ENCODE measurements at places on chromosomes 13 and 19.

- no peak for DNase-seq
These were observed 2.2 kb downstream of the ABCC4 start for GRCh38 chr13:95298971-95299621.

DNA sequence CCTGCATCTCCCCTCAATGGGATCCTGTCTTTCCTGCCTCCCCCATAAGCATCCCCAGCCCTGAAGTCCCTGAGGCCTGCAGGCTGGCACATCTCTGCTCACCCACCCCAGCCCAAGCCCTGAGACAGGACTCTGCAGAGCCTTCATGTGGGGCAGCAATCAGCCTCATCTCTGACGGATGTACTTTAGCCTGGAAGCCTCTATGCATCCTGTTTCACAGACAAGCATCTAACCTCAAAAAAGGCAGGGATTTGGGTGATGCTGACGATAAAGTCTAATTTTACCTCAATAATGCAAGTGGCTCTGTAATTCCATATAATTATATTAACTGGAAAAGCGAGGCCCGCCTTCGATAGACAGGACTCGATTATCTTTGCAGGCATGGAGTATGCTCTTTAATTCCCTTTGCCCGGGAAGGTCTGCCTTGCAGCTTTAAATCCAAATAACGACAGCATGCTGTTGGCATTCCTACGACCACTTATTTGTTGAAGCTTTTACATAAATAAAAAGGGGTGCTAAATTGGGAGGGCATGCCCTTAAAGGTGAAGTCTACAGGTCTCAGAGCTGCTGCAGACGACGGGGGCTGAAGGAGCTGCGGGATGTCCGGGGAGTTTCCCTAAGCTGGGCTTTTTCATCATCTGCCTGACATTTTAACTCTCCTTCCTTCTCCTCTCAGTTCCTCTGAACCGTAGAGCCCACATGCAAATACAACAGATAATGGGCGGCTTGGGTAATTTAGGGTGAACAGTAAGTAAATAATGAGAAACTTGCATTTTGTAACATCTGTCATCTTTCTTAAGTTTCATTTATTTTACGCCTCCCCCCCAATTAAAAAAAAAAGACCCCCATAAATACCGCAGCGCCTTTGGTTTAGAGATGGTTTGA is 211.5 kb downstream of the URI1 start:
- DNase-seq = no peak

DNA sequence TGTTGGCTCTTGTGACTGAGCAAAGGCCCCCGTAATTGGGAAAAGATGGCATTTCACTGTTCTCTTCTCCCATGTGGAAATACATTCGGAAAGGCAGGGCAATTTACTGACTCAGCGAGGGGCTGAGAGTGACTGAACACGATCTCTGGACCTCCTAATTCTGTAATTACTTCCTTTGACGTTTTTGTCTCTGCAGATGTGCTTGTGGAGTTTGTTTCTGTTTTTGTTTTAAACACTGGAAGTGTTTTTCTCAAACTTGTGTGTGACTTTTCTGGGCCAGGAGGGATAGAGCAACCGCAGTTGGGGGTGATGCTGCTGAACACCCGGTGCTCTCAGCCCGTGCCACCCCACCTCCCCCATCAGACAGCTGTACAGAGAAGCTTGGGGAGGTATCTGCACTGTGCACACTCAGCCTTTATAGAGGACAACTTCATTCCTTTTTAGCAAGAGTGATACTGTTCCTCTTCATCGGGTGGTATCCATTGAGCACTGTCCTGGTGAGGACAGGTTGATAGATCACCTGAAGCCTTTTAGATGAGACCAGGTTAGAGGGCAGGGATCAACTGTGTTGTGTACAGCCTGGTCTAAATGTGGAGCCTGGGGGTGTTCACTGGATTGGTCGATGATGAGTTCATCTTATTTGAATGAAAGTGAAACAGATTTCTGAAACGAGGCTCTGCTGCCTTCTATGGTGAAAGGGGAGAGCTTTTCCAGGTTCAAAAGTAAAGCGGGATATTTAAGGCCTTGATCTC is 117.4 kb downstream of the ESD start:
- no peak for DNase-seq

GRCh38 chr19:57057036-57057686 is 62.6 kb upstream of the USP29 start:
- DNase-seq = no peak

DNA sequence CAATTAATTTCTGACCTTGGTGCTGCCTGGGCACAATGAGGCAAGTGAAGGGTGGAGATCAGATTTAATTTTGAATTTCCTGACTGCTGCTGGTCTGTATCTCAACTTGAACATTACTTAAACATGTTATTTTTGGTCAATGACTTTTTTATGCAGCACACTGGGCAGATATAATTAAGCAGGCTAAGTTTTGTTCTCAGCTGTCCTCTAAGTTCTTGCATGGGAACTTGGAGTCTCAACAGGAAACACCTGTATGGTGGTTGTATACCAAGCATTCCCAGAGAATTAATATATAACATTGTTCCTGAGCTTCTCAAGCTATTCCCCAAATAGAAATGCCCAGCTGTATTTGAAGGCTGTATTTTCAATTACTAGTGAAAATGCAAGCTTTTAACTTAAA is 113.5 kb upstream of the EDNRB start:
- no peak for DNase-seq

DNA sequence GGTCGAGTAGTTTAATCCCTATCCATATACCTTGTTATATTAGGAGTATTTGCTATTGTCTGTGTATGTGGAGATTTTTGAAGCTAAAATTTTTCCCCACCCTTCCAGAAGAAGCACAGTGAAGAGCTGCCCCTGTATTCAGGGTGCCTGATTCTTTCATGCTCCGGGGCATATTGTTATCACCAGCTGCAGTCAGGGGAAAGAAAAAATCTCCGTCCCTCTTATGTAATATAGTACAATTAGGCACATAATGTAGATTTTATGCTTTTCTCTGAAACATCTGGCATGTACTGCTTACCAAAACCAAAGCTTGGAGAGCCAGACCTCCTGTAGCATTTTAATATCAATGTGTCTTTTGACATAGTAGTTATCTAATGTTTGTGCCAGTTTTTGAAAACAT is 214.9 kb upstream of the EDNRB start:
- DNase-seq = no peak

DNA sequence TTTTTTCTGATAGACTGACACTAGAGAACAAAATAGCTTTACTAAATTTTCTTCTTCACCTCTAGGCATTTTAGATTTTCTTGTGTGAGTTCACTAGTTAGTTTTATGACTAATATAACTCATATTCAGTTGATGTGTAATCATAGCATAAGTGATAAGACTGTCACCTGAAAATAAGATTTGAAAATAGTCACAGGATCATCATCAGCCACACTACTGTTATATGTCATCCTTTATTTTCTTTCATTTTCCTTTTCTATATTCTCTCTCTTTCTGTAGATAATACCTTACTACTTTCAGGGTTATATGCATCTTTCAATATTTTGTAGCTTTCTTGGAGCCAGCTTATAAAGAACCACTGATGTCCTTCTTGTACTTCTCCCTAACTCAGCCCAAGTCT is 292.6 kb downstream of the TDRD3 start:
- no peak for DNase-seq

GRCh38 chr19:5450482-5451126 is 4.6 kb upstream of the ZNRF4 start:
- no peak for DNase-seq

GRCh38 chr19:28492201-28492600 is 720.8 kb downstream of the UQCRFS1 start:
- DNase-seq = no peak

- DNase-seq = no peak
These were observed 306.8 kb downstream of the RFC3 start for GRCh38 chr13:34124666-34125306.

DNA sequence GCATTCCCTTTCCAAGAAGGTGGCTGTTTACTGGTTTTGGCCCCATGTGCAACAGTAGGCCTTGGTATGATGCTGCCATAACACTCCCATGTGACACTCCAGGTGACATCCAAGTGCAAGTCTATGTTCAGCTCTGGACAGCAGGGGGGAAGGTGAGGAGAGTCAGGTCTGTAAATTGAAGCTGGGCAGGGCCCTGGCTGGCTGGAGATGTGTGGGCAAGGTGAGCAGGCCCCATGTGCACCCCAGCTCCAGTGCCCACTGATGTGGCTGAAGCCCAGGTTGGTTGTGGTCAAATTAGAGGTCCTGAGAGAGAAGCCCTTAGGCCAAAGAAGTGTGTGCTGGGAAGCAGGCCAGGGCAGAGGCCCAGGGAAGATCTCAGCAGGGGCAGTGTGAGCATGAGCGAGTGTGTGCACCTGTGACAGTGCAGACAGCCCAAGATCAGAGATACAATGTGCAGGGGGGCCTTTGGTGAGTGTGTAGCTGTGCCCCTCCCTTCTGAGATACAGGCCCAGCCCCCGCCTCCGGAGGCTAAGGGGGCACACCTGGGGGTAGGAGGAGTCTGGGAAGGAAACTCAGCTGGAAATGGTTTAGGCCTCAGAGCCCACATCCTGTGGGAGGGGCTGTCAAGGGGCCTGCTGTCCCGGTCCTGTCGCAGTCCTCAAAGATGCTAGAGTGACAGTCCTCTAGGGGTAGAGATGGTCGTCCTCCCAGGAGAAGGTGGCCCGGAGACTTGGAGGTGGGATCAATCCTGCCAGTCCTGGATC is 18.6 kb downstream of the DEDD2 start:
- DNase-seq = no peak
